ENCODE measurements at places on chromosomes 11 and 22. TPM values are rescaled to one million over a fixed set of nuclear protein-coding genes. Genes with fewer than 3 reads are reported as not detected.

The OR2AG2 gene
- total RNA-seq: not detected

The ZP1 gene
- total RNA-seq: not detected

The MRGPRE gene
- 0.41 TPM for total RNA-seq

The CFAP68 gene
- 16.1 TPM for total RNA-seq

- DNase-seq: no peak
Observed at GRCh38 chr22:42214633-42215415, 55.6 kb downstream of the TCF20 start.

DNA sequence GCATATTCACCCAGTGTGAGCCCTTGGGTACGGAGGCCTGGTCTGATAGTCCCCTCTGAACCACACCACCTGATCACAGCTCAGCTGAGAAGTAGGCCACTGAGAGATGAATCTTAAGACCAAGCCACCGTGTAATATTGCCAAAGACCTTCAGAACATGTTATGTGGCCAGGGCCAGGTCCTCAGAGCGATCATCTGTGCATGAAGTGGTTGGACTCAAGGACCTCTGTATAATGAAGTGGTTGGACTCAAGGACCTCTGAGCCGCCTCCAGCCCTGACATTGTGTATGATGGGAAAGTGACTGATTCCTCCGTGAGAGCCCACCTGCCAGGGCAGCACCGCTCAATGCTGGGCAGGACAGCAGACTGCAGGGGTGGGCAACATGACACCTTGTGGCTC, 70.2 kb downstream of the TP53I11 start:
- no peak for DNase-seq

DNA sequence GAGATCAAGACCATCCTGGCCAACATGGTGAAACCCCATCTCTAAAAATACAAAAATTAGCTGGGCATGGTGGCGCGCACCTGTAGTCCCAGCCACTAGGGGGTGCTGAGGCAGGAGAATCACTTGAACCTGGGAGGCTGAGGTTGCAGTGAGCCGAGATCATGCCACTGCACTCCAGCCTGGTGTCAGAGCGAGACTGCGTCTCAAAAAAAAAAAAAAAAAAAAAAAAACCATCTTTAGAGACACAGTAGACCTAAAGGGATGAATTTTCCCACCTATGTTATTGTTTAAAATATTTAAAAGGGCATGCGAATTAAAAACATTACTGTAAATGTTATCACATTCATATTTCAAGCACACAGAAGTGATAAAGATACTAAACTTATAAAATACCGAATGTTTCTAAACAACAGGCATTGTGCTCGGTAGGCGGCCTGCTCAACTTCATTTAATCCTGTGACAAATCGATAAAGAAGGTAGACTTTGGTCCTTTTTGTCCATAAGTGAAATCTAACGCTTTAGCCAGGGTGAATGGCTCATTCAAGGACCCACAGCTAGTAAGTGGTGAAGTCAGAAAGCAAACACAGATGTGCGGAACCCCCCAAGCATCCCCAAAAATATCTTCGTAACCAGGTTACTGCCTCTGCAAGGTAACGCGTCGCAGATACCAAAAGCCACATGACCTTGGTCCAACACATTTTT, 16.1 kb downstream of the NCAPD3 start:
- peak; percentile 15 for DNase-seq

GRCh38 chr22:28064920-28065319, 145.9 kb upstream of the PITPNB start:
- DNase-seq: peak; percentile 38

The SNX32 gene
- 0.10 TPM for total RNA-seq

DNA sequence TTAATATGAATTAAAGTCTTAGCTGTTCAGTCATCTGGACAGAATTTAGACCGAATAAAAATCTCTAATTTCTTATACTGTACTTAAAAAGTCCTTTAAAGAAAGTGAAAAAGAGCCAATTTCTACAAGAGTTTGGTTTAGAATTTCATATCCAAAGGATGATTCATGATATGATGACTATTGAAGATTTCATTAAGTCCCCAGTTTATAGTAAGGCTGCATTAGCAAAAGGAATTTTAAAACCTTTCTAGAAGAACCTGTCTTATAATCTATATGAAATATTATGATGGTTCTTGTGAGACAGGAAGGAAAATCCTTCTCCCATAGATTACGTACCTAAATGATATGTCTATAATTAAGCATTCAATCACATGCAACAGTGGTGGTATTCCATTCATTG, 34.8 kb downstream of the TSG101 start:
- no peak for DNase-seq
